ENCODE measurements at places on chromosomes 4 and X.

- H3K27ac ChIP-seq: peak overlapping the region; percentile 46
- no peak overlapping the region for H3K4me3 ChIP-seq
- no peak for DNase-seq
- peaks cover 14% of the 10 kb centered on the region for H3K4me1 ChIP-seq
Observed at GRCh38 chr4:71095545-71095944, 102.1 kb downstream of the DCK start.

GRCh38 chr4:20895988-20896387 is 195.7 kb downstream of the PACRGL start:
- no peak for DNase-seq
- H3K4me1 ChIP-seq: no peaks in the 10 kb centered on the region
- no peak overlapping the region for H3K4me3 ChIP-seq
- H3K27ac ChIP-seq: no peak overlapping the region

- no peak for DNase-seq
- no peaks in the 10 kb centered on the region for H3K4me1 ChIP-seq
- H3K27ac ChIP-seq: no peak overlapping the region
- H3K4me3 ChIP-seq: no peak overlapping the region
- H3K27me3 ChIP-seq: no peaks in the 10 kb centered on the region
- H3K36me3 ChIP-seq: no peaks in the 10 kb centered on the region
Observed at GRCh38 chr4:70508801-70509200, 9.6 kb upstream of the AMTN start.

GRCh38 chrX:10393899-10394298 is 226.5 kb downstream of the MID1 start:
- H3K36me3 ChIP-seq: no peaks in the 10 kb centered on the region
- no peaks in the 10 kb centered on the region for H3K4me1 ChIP-seq
- DNase-seq: no peak

- no peaks in the 10 kb centered on the region for H3K36me3 ChIP-seq
- DNase-seq: no peak
- no peak overlapping the region for H3K27ac ChIP-seq
- H3K4me3 ChIP-seq: no peak overlapping the region
Observed at GRCh38 chrX:15017491-15017890, 144.3 kb downstream of the MOSPD2 start.

DNA sequence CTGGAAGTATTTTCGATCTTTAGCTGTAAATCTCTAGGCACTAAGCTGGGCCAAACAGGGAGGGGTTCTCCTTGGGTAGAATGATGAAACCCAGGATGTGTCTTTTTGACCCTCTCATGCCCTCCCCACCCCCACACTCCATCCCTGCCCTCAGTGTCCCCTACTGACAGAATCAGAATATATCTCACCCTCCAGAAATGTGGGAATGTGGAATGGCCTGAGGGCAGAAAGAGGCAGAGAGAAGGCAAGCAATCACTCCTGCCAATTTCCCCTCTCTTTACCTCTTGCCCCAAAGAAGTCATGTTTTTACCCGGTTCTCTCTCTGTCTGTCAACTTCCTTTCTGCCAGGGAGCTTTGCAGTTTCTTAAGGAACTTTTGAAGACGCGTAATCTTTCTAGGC is 34.4 kb downstream of the RAP2C start:
- no peaks in the 10 kb centered on the region for H3K4me1 ChIP-seq
- H3K27me3 ChIP-seq: no peaks in the 10 kb centered on the region
- no peak overlapping the region for H3K4me3 ChIP-seq
- H3K36me3 ChIP-seq: no peaks in the 10 kb centered on the region
- no peak overlapping the region for H3K27ac ChIP-seq

DNA sequence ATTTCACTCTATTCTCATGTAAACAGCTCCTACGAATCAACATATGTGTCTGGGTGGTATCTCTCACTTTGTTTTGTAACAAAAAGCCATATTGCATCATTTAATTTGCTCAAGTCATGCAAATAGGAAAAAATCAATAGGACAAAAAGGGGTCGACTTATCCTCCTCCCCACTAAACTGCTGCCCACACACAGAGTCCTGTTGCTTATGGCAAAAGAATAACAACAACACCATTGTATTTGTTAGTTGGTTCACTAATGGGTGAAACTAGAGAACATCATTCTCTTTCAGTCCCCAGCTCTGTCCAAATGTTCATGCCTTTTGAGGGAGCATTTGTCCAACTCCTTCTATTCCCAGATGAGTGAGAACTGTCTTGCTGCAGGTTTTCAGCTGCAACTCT is 2.1 kb downstream of the HHIP start:
- DNase-seq: no peak
- H3K36me3 ChIP-seq: peaks cover 11% of the 10 kb centered on the region
- H3K27me3 ChIP-seq: no peaks in the 10 kb centered on the region
- peaks cover 60% of the 10 kb centered on the region for H3K4me1 ChIP-seq
- peak overlapping the region; percentile 40 for H3K4me3 ChIP-seq

- no peaks in the 10 kb centered on the region for H3K4me1 ChIP-seq
- H3K4me3 ChIP-seq: no peak overlapping the region
- no peak overlapping the region for H3K27ac ChIP-seq
Observed at GRCh38 chr4:78706302-78706701, 69.8 kb upstream of the BMP2K start.

DNA sequence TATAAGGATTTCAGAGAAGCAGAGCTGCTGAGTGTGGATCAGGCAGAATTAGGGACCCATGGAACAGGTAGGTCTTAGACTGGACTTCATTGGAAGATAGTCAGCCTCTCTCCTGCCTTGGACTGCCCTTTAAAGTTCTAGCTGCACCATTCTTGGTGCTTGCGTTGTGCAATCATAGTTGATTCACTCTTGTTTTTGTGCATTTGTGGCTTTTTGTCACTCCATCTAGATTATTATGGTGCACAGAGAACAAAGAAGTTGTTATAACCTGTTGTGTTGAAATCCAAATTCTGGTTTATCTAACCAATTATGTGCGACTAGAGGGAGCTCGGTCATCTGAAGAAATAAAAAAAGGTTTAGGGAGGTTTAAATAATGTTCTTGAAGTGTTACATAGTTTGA is 59.3 kb downstream of the JADE1 start:
- H3K4me3 ChIP-seq: no peak overlapping the region
- no peaks in the 10 kb centered on the region for H3K27me3 ChIP-seq
- peaks cover 99% of the 10 kb centered on the region for H3K36me3 ChIP-seq

GRCh38 chr4:154519214-154519613 is 27.6 kb upstream of the DCHS2 start:
- peaks cover 6% of the 10 kb centered on the region for H3K27me3 ChIP-seq
- no peak overlapping the region for H3K4me3 ChIP-seq
- no peak overlapping the region for H3K27ac ChIP-seq
- H3K4me1 ChIP-seq: no peaks in the 10 kb centered on the region
- H3K36me3 ChIP-seq: no peaks in the 10 kb centered on the region
- no peak for DNase-seq

- peaks cover 2% of the 10 kb centered on the region for H3K27me3 ChIP-seq
- DNase-seq: no peak
- H3K27ac ChIP-seq: no peak overlapping the region
- H3K4me3 ChIP-seq: no peak overlapping the region
Observed at GRCh38 chr4:88865466-88865865, 167.8 kb upstream of the NAP1L5 start.

- DNase-seq: no peak
- H3K27me3 ChIP-seq: no peaks in the 10 kb centered on the region
- H3K4me1 ChIP-seq: no peaks in the 10 kb centered on the region
- no peak overlapping the region for H3K27ac ChIP-seq
- no peak overlapping the region for H3K4me3 ChIP-seq
Observed at GRCh38 chr4:82136161-82136801, 237.5 kb downstream of the HNRNPD start.

- peaks cover 48% of the 10 kb centered on the region for H3K27me3 ChIP-seq
- H3K36me3 ChIP-seq: no peaks in the 10 kb centered on the region
- peaks cover 40% of the 10 kb centered on the region for H3K4me1 ChIP-seq
- H3K27ac ChIP-seq: no peak within 1 kb of the TSS
Observed at GRCh38 chrX:150362599-150363481, at the start of gene MAMLD1. MAMLD1 (plus strand) TSS chrX:150363317; CDS start chrX:150445517, 82,200 bp downstream.

GRCh38 chr4:55321707-55322264 is 24.3 kb upstream of the SRD5A3 start:
- H3K36me3 ChIP-seq: no peaks in the 10 kb centered on the region
- H3K4me1 ChIP-seq: peaks cover 8% of the 10 kb centered on the region
- peak; percentile 66 for DNase-seq
- H3K27me3 ChIP-seq: peaks cover 7% of the 10 kb centered on the region
- H3K4me3 ChIP-seq: no peak overlapping the region

GRCh38 chr4:93313197-93313596 is 515.4 kb upstream of the ATOH1 start:
- DNase-seq: no peak
- no peaks in the 10 kb centered on the region for H3K27me3 ChIP-seq
- H3K4me1 ChIP-seq: no peaks in the 10 kb centered on the region
- no peak overlapping the region for H3K27ac ChIP-seq
- no peak overlapping the region for H3K4me3 ChIP-seq

DNA sequence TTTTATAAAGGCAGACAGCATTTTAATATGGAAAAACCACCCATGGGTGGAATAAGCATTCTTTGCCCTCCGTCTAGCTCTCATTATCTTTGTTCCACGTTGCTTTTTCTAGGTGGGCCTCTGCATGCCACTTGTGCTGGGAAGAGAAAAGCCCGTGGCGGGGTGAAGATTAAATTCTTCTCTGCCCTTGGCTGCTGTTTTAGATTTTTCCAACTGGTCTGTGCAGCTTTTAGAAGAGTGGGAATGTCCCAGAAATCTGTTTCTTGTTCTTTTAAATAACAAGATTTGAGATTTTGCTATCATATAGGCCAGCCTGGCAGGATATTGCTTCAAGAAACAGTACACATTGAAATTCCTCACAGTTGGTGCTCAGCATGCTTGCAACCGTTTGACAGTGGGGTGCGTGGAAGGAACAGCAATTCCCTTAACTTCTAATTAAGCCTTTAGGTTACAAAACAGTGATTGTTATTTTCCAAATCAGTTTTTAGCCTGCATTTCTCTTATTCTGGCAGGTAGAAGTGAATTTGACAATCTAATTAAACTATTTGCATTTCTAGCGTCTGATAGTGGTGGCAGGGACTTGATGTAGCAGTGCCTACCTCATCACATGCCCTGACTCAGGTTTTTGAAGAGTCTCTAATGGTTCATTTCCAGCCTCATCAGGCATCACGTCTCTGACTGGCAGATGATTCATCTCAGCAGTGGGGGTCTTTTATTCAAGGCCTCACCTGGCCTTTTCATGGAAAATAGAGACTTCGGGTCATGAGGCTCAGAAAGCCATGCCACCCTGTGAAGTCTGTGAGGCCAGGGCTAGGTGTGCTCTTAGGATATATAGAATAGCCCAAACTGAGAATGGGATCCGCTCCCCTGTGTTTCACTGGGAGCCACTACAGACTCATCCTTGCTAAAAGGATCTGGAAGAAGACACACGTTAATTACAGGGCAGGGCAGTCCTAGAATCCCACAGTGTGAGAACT is 50.8 kb downstream of the PPEF1 start:
- DNase-seq: no peak
- no peaks in the 10 kb centered on the region for H3K36me3 ChIP-seq
- no peak overlapping the region for H3K27ac ChIP-seq
- no peaks in the 10 kb centered on the region for H3K27me3 ChIP-seq
- no peak overlapping the region for H3K4me3 ChIP-seq
- no peaks in the 10 kb centered on the region for H3K4me1 ChIP-seq

GRCh38 chrX:139508099-139508498 is 22.4 kb upstream of the F9 start:
- H3K4me3 ChIP-seq: no peak overlapping the region
- no peak for DNase-seq
- H3K27me3 ChIP-seq: no peaks in the 10 kb centered on the region
- no peaks in the 10 kb centered on the region for H3K36me3 ChIP-seq
- no peak overlapping the region for H3K27ac ChIP-seq

- peak; percentile 43 for DNase-seq
- no peaks in the 10 kb centered on the region for H3K27me3 ChIP-seq
- peaks cover 26% of the 10 kb centered on the region for H3K4me1 ChIP-seq
- H3K36me3 ChIP-seq: peaks cover 29% of the 10 kb centered on the region
Observed at GRCh38 chr4:70936200-70936787, 34.1 kb downstream of the MOB1B start.

GRCh38 chr4:122309988-122310626 is 68.7 kb upstream of the ADAD1 start:
- no peak overlapping the region for H3K4me3 ChIP-seq
- H3K27me3 ChIP-seq: no peaks in the 10 kb centered on the region
- peaks cover 18% of the 10 kb centered on the region for H3K36me3 ChIP-seq

GRCh38 chr4:107035819-107036583 is at the start of gene DKK2:
DKK2 (minus strand) TSS chr4:107036313; CDS start chr4:107035591, 722 bp downstream.
- no peak within 1 kb of the TSS for H3K27ac ChIP-seq
- no peak for DNase-seq
- no peak within 1 kb of the TSS for H3K4me3 ChIP-seq

GRCh38 chr4:38383646-38384121 is 280.3 kb upstream of the KLF3 start:
- no peak overlapping the region for H3K27ac ChIP-seq
- no peak overlapping the region for H3K4me3 ChIP-seq
- no peaks in the 10 kb centered on the region for H3K4me1 ChIP-seq
- H3K36me3 ChIP-seq: no peaks in the 10 kb centered on the region
- no peak for DNase-seq

- DNase-seq: no peak
- no peak overlapping the region for H3K27ac ChIP-seq
- H3K4me3 ChIP-seq: no peak overlapping the region
- H3K36me3 ChIP-seq: no peaks in the 10 kb centered on the region
- H3K27me3 ChIP-seq: no peaks in the 10 kb centered on the region
Observed at GRCh38 chrX:40035726-40036125, 62.0 kb downstream of the BCOR start.

DNA sequence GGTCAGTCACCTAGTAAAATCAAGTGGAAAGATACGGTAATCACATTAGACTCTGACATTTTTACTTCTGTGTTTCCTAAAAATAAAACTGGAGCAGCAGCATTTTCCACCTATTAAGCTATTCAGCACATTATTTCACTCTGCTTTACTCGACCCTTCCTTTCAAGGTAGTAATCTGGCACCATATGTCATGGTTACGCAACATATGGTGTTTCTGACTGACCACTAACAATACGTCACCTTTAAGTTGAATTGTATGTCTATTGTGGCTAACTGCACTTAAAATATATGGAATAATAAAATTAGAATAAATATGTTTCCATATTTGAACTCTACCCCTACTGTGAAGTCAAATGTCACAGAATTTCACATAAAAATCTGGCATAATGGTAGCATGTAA is 168.8 kb downstream of the CDS1 start:
- no peak overlapping the region for H3K27ac ChIP-seq
- no peak for DNase-seq
- no peak overlapping the region for H3K4me3 ChIP-seq
- H3K27me3 ChIP-seq: no peaks in the 10 kb centered on the region
- H3K4me1 ChIP-seq: no peaks in the 10 kb centered on the region

DNA sequence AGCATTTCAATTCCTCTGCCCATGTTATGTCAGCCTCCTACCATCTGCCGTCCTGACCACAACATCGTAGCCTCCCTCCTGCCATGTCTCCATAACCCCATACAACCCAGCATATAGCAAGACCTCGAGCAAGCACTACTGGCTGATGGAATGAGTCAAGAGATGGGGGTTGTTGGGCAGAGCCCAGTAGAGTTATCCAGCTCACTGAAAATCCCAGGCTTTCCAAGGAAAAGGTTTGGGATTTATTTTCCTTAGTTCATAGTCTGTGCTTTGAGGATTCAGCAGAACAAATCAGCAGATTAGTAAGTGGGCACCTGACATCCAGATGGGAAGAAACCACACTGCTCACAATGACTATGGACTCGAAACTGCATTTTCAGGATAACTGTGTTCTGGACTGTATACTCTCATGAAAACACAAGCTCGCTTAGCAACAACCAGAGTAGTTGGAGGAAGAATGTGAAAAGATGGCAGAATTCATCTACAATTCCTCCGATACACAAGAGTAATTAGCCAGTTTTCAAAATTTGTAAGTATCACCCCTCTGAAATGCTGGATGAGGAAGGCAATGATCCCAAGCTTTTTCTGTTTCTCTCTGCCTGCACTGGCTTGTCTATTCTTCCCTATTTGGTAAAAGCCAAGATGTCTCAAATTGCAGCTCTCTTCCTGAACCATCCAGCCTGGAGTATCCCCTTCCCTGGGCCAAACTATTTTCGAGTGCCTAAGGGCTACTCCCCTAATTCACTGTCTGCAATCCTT is 186.2 kb upstream of the TBL1X start:
- H3K36me3 ChIP-seq: no peaks in the 10 kb centered on the region
- no peak overlapping the region for H3K27ac ChIP-seq
- H3K4me1 ChIP-seq: peaks cover 26% of the 10 kb centered on the region
